HS-27A (cell line): ENCODE measurements at places on chromosomes 2 and 18.
A peak's percentile ranks its signal among the peaks of the same experiment; 100 is the strongest.

DNA sequence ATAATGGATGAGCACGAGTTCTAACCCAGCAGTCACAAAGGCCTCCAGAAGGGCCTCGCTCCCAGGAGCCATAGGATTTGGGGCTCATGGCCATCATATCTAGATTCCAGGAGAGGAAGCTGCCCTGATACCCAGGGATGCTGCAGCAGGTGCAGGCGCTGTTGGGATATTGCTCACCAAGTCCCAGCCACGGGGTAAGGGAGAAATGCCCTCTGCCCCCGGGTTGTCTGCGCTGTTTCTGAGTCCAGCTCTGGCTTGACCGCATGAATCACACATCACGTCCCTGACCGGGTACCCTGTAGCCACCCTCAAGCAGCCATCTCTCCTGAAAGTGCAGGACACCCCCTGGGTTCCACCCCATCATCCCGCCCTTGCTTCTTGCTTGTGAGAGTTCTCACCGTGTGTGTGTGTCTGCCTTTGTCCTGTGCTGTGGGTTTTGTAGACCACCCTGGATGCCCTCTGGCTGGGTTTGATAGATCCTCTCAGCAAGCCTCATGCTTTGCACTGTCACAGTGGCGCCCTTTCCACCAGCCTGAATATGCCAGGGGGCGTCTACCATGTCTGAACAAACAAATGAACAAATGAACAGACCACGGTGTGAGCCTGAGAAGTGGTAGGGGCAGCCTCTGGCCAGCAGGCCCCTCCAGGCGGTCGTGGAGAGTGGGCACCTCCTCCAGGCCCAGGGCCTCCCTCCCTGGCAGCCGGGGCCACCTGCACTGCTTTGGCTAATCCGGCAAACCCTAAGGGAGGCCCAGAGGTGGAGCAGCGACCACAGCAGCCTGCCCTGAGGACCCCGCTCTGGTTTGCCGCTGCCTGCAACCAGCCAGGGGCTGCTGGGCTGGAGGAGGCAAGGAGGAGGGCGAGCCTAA, 32.1 kb downstream of the ADRA2B start:
- DNase-seq: no peak

DNA sequence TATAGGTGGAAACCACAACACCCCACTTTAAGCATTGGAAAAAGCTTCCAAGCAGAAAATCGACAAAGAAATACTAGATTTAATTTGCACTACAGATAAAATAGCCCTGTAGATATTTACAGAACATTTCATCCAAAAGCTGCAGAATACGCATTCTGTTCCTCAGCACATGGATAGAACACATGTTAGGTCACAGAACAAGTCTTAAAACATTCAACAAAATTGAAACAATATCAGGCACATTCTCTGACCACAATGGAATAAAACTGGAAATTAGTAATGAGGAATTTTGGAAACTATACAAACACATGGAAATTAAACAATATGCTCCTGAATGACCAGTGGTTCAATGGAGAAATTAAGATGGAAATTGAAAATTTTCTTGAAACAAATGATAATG, 27.8 kb upstream of the XDH start:
- DNase-seq: no peak

GRCh38 chr2:176832086-176832485, 380.5 kb upstream of the HNRNPA3 start:
- DNase-seq: no peak

- peak; percentile 40 for DNase-seq
Observed at GRCh38 chr2:172281648-172282570, 145.5 kb upstream of the ITGA6 start.

- DNase-seq: no peak
Observed at GRCh38 chr2:3179208-3179607, 198.4 kb downstream of the EIPR1 start.

DNA sequence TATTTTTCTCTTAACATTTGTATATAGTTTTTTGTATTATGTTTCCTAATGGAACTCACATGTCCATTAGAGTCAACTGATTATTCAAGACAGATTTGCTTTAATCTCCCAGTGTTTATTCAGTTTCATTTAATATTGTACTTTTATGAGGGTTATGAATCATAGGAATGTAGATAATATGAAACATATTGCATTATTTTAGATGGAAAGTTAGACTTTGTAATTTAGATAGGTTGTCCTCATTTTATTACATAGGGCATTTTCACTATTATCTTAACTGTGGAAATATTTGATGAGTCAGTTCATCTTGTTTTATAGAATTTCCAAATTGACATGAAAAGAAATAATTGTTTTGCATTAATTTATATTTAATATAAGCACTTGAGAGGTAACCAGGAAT, 240.8 kb downstream of the PLCL1 start:
- DNase-seq: no peak

DNA sequence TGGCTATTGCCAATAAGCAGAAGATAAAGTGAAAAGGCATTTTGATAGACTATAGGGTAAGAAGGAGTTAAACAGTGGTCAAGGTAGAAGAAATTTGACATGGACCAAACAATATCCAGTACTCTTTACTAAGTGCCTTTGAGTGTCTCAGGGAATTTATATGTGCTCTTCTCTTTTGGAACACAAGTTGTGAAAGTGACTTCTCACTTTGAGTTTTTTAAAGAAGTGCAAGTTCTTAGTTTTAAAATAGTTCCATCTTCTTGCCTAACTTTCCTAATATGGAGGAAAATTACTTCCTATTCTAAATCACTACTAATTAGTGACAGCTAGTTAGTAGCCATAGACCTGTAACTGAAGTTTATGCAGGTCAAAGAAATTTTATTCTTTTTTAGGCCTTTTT, 63.4 kb downstream of the AFTPH start:
- DNase-seq: no peak

DNA sequence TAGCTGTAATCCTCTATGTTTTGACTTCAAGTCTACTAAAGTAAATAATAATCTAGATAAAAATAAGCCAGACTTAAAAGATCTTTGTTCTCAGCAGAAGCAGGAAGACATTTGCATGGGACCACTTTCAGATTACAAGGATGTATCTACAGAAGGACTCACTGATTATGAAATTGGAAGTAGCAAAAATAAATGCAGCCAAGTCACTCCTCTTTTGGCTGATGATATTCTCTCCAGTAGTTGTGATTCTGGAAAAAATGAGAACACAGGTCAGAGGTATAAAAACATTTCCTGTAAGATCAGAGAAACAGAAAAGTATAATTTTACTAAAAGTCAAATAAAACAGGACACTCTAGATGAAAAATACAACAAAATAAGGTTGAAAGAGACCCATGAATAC, 338.4 kb downstream of the ZNF804A start:
- no peak for DNase-seq

GRCh38 chr18:40576507-40577115, 1378.4 kb upstream of the PIK3C3 start:
- DNase-seq: no peak

DNA sequence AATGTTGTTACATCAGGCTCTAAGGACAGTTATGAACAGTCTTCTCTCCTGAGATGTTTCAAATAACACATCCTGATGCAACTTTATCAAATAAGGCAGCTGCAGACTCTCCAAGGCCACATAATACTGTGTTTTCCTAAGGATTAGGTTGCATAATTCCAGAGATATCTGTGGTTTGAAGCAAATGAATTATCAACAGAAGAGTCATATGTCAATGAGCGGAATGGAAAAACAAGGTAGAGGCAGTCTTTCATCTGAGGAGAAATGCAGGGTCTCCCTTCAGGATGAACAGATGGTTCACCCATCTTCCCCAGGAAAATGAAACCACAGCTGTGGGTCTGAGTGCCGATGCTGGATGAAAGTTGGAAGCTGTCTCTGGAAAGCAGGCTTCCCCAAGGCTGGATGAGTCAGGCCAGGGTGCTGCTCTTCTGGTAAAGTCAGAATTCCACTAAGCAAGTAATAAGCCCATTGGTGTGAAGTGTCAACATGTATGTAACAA, 22.2 kb downstream of the LYG1 start:
- DNase-seq: peak; percentile 77

GRCh38 chr18:77969972-77970371, 720.3 kb downstream of the GALR1 start:
- no peak for DNase-seq

DNA sequence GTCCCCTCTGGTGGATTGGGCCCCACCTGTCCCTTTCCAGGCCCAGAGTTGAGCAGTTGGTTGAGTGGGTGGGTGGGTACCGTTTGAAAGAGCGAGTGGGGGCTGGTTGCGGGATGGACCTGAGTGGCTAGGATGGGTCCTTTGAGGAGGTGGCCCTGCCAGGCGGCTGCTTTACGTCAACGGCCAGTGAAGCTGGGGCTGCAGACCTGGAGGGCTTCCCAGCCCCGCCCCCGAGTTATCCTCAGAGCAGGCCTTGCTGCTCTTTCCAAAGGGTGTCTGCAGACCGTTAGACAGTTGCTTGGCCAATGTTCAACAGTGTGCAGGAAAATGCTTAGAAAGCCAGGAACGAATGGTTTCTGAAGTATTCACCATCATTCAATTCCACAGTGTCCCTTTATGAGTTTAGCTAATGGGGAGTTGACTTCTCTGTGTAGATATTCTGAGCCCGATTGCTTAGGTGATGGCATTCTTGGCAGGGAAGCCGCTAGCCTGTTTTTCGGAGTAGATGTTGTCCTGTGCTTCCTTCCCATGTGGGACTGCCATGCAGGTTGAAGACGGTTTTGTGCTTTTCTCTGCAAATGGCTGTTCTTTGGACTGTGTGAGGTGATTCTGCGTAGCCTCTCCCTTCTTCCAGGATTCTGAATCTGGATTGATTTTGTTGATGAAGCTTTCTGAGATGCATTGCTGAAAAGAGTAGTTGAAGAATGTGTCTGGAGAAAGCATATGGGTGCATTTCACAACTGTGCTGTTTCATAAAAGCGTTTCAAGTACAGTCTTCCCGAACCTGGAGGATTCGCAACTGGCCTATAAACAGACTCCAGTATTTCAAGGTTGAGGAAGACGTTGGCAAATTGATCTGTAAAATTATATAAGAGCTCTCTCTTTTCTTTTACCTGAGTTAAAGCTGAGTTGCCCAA, 45.8 kb downstream of the LDLRAD4 start:
- DNase-seq: no peak

- DNase-seq: no peak
Observed at GRCh38 chr2:42659609-42660008, 91.2 kb downstream of the MTA3 start.

GRCh38 chr2:25226827-25227226, 58.4 kb upstream of the POMC start:
- DNase-seq: no peak

- no peak for DNase-seq
Observed at GRCh38 chr2:49165662-49166061, 11.3 kb upstream of the FSHR start.

GRCh38 chr2:204453730-204454167, 91.5 kb upstream of the PARD3B start:
- no peak for DNase-seq

DNA sequence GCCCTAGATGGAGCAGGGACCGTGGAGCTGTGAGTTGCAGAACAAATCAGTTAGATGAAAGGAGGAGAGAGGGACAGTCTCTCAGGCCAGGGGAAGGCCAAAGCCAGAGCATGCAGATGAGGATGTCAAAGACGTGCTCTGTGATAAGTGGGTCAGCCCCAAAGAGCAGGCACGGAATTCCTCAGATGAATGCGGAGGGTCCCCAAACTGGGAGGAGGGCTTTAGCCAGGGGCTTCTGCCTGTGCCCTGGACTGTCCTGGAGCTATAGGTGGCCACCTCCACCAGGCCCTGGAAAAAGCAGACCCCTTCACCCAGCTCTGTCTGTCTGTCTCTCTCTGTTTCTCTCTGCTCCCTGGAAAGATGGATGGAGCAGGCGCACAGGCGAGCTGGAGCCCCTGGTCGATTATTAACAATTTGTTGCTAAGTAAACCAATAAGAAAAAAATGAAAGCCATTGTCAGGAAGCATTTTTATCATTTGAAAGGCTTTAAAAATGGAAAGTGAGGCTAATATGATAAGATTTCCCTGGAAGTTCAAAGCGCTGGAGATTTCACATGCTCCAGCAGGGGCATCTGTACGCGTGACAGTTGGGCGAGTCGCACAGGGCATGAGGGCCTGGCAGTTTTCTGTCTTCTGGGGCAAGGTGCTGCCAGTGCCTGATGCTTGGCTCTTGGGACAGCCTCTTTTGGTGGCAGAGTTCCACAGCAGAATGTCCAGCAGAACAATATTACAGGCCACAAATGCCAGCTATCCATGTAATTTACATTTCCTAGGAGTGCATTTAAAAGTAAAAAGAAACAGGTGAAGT, 241.0 kb downstream of the GLI2 start:
- DNase-seq: no peak

DNA sequence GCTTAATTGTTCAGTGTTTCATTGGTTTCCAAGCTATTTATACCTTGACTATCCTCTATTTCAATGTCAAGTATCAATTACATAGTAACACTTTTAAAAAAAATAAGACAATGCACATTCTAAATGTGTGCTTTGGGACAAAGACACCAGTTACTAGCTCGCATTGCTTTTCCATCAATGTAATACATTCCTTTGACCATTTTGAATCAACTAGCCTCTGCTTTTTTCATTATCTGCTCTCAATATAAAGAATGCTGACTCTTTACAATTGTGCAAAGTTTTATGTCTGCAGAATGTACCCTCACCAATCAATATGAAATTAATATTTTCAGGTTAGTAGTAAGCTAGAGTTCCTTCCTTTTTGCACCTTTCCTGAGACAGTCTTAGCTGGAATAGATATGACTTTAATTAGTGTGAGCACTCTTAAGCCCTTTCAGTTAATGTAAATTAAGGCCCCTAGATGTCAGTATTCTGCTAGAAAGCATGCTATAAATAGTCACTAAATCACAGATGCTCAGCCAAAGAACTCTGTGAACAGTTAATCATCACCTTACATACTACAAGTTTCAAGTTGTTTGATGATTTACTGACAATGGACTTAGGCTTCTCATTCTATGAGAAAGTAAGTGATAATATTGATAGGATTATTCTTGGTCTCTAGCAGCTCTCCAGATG, 413.6 kb downstream of the PTH2R start:
- no peak for DNase-seq

- no peak for DNase-seq
Observed at GRCh38 chr2:102284611-102285010, 26.8 kb upstream of the IL1RL1 start.

GRCh38 chr18:34121200-34121721, 103.5 kb downstream of the NOL4 start:
- DNase-seq: no peak

GRCh38 chr18:63534615-63535014, 7.6 kb upstream of the SERPINB12 start:
- no peak for DNase-seq

- no peak for DNase-seq
Observed at GRCh38 chr2:221848286-221848685, 276.2 kb upstream of the EPHA4 start.

- no peak for DNase-seq
Observed at GRCh38 chr2:136448432-136448831, 316.9 kb upstream of the THSD7B start.
